AG09309 (cell line): ENCODE measurements at places on chromosomes 2 and 18.

DNA sequence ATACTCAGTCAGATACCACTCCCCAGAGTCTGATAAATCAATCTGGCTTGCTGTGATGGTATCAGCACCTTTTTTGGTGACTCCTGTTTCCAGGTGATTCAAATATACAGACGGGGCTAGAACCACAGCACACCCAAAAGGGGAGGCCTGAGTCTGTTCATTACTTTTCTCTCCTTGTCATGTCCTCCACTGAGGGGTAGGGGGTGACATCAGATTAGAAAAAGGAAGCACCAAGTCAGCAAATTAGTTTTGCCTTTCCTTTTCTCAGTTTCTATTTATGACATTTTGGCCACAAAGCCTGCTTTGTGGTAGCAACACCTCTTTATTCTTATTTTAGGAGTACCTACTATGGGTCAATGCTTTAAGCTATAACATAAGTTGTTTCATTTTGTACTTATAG, 127.4 kb downstream of the CCDC102B start:
- no peak for DNase-seq

- DNase-seq: no peak
Observed at GRCh38 chr18:23929362-23929930, 85.1 kb upstream of the TTC39C start.

GRCh38 chr18:12296457-12296856, 11.6 kb upstream of the TUBB6 start:
- no peak for DNase-seq

- DNase-seq: peak; percentile 51
Observed at GRCh38 chr18:57660961-57661360, 39.3 kb upstream of the NARS1 start.

DNA sequence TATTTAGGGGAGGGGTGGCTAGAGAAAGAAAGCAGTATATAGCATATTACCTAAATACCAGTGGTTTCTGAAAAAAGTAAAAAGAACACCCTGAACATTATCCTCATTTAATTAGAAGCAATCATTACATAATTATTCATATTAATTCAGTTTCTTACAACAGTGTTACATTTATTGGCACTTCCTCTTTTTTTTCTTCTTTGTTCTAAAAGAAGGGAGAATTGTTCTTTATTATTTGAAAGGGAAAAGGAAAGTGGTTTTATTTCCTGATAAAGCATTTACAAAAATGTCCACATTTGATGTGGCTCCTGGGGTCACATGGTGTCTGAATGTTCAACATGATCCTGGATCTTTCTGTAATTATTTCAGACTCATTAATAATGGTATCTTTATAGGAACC, 254.9 kb upstream of the ZEB2 start:
- no peak for DNase-seq

DNA sequence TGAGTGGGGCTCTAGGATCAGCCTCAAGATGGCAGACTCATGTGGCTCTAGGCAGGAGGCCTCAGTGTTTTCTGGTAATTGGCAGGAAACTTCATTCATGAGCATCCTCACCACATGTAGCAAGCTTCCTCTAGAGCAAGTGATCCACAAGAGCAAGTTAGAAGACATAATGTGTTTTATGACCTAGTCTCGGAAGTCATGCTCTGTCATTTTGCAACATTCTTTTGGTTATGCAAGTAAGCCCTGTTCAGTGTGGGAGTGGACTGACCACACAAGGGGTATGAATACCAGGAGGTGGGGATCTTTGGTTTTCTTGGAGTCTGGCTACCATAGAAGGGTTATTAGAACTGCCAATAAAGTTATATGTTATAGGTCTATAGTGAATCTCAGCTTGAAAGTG, 66.8 kb upstream of the STK39 start:
- no peak for DNase-seq

DNA sequence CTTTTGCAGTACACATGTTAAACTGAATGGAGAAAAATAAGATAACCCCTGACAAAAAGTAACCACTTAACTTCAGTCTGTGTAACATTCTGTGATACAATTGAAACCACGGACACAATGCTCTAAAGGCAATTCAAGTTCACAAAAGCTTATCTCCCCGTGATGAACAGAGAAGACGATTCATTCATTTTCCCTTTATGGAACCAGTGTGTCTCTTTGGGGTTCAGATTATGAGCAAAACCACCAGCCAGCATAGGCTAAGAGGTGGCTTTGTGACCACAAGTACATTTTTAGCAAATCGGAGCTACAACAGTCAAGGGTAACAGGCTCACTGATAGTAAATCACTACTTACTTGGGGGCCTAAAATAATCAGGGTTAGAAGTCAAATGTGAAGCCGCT, 120.6 kb upstream of the SMAD7 start:
- no peak for DNase-seq

DNA sequence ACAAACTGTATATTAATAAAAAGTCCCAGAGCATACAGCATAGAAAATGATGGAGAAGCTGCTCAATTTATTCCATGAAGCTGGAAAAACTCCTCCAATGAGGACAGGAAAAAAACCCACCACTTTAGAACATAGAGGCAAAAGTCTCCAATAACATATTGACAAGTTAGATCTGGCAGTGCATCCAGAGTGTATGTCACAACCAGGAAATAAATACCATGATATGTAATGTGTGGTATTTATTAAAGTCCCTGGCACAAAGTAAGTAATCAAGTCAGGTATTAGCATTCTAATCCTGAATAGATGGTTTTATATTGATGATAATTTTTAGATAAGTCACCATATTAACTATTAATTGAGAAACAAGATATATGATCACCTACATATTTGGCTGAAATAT, 427.3 kb upstream of the HS6ST1 start:
- DNase-seq: no peak

DNA sequence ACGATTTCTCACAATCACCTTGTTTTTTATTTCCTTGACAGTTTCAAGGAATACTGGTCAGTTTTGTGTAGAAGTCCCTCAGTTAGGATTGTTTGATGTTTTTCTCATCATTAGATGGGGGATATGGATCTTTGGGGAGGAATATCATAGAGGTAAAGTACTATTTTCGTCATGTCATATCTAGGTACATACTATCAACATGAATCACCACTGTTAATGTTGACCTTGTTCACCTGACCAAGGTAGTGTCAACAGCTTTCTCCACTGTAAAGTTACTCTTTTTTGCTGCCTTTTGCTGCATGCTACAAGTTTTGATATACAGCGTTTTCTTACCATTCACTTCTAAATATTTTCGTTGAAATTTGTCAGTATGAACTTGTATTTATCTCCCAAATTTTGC, 32.7 kb downstream of the NLRC4 start:
- no peak for DNase-seq

GRCh38 chr18:56841836-56842235, 190.7 kb downstream of the WDR7 start:
- DNase-seq: no peak

DNA sequence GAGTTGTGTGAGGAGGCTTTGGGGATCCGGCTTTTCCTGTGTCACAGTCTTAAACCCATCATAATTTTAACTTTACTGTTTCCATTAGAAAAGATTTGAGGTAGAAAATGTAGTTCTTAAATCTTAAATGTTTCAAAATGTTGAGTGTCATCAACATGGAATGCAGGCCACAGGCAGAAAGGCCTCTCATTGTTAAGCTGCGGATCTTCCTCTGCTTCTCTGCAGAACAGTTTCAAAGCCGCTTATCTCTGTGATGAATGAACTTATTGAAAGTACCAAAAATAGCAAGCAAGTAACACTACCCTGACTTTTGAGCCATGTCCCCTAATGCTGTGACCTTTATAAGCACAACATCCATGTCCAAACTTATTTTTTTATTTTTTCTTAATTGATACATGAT, 1645.8 kb downstream of the DPP10 start:
- no peak for DNase-seq

DNA sequence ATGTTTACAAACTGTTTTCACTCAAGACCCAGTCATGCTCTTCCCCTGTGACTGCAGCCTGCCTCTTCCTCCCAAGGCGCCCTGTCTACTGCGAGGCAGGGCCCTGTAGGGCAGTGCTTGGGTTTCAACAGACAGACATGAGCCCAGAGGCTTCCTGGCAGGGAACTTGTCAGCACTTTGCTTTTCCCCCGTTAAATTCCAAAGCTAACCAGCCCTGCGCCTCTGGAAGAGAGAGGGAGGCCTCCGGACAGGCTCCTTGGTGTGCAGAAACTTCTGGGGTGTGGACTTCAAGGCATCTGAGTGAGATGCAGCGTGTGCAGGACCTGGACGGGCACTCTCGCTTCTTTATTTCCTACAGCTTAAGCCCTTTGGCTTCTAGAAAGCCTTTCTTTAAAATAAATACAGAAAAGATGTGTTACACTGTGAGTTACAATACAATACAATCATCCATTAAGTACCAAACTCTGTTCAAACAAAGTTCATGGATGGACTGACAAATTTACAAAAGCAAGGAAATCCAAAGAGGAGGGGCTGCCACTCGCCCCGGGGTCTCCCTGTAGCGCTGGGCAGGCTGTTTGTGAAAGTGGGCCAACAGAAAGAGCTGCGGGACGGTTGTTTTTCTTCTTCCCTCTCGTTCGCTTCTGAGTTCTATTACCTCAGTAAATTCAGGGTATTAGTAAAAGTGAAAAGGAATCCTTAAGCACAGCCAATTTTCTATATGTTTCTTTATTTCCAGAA, 8.8 kb upstream of the ZNF516 start:
- DNase-seq: no peak

DNA sequence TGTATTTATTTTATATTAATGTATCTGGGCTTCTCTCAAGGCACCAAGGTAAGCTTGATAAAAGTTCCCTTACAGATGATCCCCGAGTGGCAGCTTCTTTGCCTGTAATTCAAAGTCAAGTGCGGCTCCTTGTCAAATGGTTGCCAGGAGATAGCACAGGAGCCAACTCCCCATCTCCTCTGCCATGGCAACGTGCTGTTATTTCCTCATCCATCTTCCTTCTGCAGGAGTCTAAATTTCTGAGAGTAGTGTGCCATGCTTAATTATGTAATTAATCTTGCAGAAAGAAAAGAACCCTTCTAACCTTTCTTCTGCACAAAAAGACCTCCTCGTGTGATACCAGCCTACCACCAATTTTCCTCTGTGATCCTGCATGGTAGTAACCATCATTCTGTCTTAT, 46.2 kb upstream of the ACMSD start:
- DNase-seq: no peak

DNA sequence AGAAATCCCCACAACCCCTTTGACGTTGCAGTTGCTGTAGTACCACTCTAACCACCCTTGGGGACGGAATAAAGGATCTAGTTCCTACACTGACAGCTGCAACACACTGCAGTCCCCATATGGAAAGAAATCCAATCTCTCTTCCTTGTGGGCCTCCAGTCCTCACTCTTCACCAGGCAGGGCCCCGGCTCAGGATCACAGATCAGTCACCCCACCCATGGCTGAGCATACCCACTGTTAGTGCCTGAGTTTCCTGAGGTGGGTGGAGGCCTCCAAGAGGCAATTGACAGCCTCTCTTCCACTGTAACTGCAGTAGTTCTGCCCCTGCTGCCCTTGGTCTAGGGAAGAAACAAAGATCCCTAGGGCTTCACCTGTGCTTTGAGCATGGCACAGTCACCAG, 670.0 kb upstream of the CDH2 start:
- DNase-seq: no peak

- no peak for DNase-seq
Observed at GRCh38 chr18:23921716-23922285, 92.8 kb upstream of the TTC39C start.

DNA sequence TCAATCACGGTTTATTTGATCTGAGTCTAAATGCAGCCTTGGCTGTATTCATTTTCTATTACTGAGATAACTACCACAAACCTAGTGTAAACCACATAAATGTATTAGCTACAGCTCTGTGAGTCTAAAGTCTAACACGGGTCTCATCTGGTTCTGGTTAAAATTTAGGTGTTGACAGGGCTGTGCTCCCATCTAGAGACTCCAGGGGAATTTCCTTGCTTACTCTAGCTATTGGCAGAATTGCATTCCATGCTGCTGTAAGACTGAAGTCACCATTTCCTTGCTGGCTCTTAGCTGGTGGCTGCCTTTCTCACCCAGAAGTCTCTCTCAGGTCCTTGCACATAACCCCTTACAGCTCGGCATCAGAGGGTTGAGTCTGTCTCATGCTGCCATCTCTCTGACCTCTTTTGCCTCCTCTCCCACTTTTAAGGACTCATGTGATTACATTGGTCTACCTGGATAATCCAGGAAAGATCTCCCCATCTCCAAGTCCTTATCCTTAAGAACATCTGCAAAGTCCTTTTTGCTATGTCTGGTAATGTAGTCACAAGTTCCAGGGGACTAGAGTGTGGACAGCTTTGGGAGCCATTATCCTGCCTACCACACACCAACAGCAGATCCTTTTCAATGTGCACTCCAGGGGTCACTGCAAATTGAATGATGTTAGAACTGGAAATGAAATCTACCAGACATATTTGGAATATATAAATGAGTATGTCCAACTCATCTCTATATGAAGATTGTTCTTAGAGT, 207.0 kb upstream of the AGAP1 start:
- no peak for DNase-seq

GRCh38 chr2:168697668-168698121, 104.7 kb upstream of the NOSTRIN start:
- no peak for DNase-seq

- no peak for DNase-seq
Observed at GRCh38 chr2:185668710-185669109, 69.9 kb upstream of the FSIP2 start.

- no peak for DNase-seq
Observed at GRCh38 chr2:148829618-148830017, 45.4 kb upstream of the KIF5C start.

DNA sequence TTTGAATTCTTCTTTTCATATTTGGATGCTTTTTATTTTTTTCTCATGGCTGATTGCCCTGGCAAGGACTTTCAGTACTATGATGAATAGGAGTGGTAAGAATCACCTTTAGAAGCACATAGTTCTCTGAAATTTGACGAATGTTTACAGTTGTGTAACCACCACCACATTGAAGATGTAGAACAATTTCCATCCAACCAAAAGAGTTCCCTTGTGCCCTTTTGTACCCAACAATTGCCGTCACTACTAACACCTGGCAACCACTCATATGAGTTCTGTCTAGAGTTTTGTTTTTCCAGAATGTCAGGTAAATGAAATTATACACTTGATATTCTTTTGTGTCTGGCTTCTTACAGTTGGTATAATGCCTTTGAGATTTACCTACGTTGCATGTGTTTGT, 28.7 kb upstream of the SLC16A14 start:
- no peak for DNase-seq

DNA sequence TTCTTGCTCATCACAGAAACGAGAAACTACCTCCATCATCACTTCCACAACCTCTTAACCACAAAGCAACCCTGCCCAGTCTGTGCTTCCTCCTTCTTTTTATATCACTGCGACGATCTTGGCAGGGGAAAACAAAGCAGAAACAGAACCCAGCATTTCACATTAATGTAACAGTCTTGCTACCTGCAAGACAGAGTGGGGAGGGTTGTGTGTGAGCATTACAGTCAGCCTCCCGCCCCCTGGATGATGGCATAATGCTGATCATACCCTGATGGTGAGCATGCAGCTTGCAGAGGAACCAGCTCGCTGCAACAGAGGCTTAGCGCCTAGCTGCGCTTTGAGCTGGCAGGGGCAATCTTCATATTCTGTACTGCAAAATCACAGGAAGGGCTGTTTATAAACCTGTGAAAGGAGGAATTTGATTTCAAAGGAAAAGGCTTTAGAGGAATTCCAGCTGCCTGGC, 376.1 kb downstream of the IRS1 start:
- DNase-seq: no peak

GRCh38 chr2:79994161-79994560, 310.4 kb downstream of the LRRTM1 start:
- no peak for DNase-seq
